Activated T-cell treated with anti-CD3 and anti-CD28 coated beads, Interleukin-2, amount 50 U/mL, for 72 hours (primary cell): ENCODE measurements at places on chromosomes 5 and 9. TPM values are rescaled to one million over a fixed set of nuclear protein-coding genes. Genes with fewer than 3 reads are reported as not detected.

Gene ANKRD20A1
- total RNA-seq = 3.0 TPM

GRCh38 chr5:58999804-59000203 lies 416.9 kb downstream of the RAB3C start:
- peaks cover 51% of the 10 kb centered on the region for H3K4me1 ChIP-seq
- no peak overlapping the region for H3K27ac ChIP-seq
- no peaks in the 10 kb centered on the region for H3K27me3 ChIP-seq
- DNase-seq = no peak

DNA sequence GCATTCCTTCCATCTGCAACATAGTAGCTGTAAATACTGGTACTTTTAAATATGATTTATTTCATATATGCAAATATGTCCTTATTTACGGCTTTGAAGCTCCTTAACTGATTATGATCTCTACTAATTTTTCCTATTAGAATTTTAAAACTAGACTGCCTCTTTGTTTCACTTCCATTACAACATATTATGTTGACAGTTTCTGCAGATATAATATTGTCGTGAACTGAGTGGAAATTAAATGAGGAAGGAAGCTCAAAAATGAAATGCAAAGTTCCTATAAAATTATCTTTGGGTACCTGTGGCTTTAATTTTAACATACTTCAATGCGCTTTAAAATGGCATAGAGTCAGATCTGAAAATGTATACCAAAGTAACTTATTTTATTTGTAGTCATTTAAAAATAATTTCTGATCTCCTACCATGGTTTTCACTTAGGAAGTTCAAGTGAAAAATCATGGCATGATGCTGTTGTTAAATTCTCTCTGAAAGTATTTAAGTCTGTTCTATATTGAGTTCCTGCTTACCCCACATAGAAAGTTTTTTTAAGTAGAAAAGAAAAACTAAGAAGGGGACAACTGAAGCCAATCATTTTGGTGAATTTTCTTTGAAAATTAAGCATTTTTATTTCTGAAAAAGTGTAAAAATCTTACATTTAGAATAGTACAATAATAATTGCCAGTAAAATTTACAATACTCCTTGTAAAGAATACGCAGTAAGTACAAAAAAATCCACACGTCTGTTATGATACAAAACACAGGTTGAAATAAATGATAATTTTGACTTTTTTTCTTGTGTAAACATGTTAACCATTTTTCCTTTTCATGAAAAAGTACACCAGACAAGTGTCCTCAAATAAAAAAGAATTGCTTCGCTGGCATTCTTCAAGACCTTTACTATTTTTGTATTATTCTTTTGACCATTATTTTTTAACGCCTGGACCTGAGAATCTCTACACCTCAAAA lies 2.6 kb downstream of the FOXD1 start:
- peak overlapping the region; percentile 57 for H3K27ac ChIP-seq
- peaks cover 27% of the 10 kb centered on the region for H3K4me1 ChIP-seq
- no peak for DNase-seq
- H3K4me3 ChIP-seq = peak overlapping the region; percentile 81
- peaks cover 82% of the 10 kb centered on the region for H3K27me3 ChIP-seq

GRCh38 chr5:80711938-80712337 lies 57.2 kb upstream of the DHFR start:
- H3K4me3 ChIP-seq = no peak overlapping the region
- DNase-seq = no peak
- no peak overlapping the region for H3K27ac ChIP-seq
- peaks cover 21% of the 10 kb centered on the region for H3K36me3 ChIP-seq
- H3K4me1 ChIP-seq = peaks cover 22% of the 10 kb centered on the region

GRCh38 chr5:175859422-175859821 lies 12.0 kb upstream of the CPLX2 start:
- no peaks in the 10 kb centered on the region for H3K4me1 ChIP-seq
- no peak overlapping the region for H3K27ac ChIP-seq
- H3K36me3 ChIP-seq = no peaks in the 10 kb centered on the region
- H3K27me3 ChIP-seq = no peaks in the 10 kb centered on the region
- H3K4me3 ChIP-seq = no peak overlapping the region

- H3K4me3 ChIP-seq = no peak overlapping the region
- H3K27ac ChIP-seq = no peak overlapping the region
- H3K4me1 ChIP-seq = peaks cover 32% of the 10 kb centered on the region
- H3K27me3 ChIP-seq = peaks cover 21% of the 10 kb centered on the region
- no peak for DNase-seq
- no peaks in the 10 kb centered on the region for H3K36me3 ChIP-seq
Observed at GRCh38 chr9:129757045-129757444, 4.2 kb upstream of the PTGES start.

Gene NSMF
- total RNA-seq = 20.0 TPM

- no peaks in the 10 kb centered on the region for H3K4me1 ChIP-seq
- DNase-seq = no peak
- no peak overlapping the region for H3K4me3 ChIP-seq
Observed at GRCh38 chr5:145378226-145378625, 456.9 kb downstream of the PRELID2 start.

- no peak for DNase-seq
- H3K4me1 ChIP-seq = no peaks in the 10 kb centered on the region
- no peak overlapping the region for H3K4me3 ChIP-seq
- no peaks in the 10 kb centered on the region for H3K36me3 ChIP-seq
- H3K27ac ChIP-seq = no peak overlapping the region
- H3K27me3 ChIP-seq = no peaks in the 10 kb centered on the region
Observed at GRCh38 chr9:16417749-16418148, 452.7 kb downstream of the BNC2 start.
